Activated B cell treated with CpG ODN at 0.5 μM for 24 hours (primary cell): ENCODE measurements at places on chromosomes 3 and 15.

DNA sequence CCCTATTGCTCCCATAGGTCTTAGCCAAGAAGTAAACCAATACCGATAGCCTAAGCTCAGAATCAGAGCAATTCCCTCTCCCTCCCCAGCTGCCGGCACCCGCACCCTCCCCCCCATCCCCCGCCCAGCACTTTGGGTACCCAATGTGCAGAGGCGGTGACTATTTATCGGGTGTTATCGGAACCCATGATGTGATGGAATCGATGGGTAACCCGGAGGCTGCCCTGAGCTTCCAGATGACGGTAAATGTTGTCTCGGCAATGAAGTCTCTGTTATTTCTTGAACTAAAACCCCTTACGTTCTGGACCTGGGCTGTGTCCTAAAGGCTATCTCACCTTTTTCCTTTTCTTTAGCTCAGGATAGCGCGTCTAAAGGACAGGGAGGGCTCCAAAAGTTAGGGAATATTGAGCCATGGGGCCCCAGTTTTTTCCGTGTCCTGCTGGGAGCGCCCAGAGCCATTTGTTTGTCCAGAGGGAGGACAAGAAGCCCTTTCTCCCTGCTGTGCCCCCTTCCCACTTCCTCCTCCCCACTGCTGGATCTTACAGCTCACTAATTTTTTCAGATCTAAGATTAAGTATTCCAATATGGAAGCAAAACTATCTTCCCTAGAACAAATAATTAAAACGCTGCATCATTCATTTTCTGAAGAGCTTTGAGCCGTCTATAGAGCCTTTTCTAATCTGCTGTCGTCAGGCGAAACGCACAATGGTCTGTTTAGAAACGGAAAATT, 1.5 kb downstream of the SLITRK3 start:
- no peak overlapping the region for H3K27ac ChIP-seq
- no peaks in the 10 kb centered on the region for H3K36me3 ChIP-seq
- H3K4me1 ChIP-seq, result peaks cover 7% of the 10 kb centered on the region
- peaks cover 42% of the 10 kb centered on the region for H3K27me3 ChIP-seq
- no peak overlapping the region for H3K4me3 ChIP-seq

GRCh38 chr15:49620199-49620598, 419 bp downstream of the FAM227B start:
- no peak for DNase-seq
- H3K36me3 ChIP-seq, result peaks cover 21% of the 10 kb centered on the region
- H3K4me1 ChIP-seq, result peaks cover 31% of the 10 kb centered on the region
- no peaks in the 10 kb centered on the region for H3K27me3 ChIP-seq
- H3K27ac ChIP-seq, result peak overlapping the region; percentile 96
- peak overlapping the region; percentile 96 for H3K4me3 ChIP-seq

DNA sequence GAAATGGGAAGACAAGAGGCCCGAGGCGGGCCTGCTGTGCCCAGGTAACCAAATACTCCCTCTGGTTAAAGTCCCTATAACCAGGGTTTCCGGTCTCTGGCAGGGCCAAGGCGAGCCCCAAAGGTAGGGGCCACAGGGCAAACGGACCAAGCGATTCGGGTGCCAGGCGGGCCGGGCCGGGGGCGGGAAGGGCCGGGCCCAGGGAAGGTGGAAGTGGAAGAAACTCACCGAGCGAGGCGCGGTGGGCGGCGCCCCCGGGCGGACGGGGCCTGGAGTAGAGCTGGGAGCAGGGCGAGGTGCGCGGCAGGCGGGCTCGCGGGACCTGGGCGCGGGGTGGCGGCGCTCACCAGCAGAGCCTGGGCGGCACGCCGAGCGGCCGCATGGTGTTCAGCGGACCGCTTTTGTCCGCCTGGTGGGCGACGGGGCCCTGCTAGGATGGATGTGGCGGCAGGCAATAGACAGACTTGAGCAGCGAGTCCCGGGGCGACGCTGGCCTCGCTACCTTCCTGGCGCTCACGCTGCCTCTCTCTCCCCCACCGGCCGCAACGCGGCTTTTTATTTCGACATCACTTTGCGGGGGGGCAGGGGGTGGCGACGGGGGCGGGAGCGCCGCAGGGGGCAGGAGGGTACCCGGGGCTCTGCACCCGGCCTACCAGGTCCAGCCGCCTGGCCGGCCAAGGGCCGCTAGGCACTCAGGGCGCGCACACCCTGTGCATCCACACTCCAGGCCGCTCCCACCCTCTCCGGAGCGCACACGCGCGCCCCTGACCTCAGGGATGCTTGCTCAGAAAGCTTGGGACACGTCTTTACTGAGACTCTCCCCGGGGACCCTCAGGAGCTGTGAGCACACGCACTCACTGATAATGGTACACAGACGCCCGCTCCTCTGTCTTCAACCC, at the start of gene GATA2:
Gene GATA2, minus strand, starts transcription at position 531 of the 899 bp plus-strand sequence. CDS start 6,170 bp downstream, outside the sequence.
- H3K4me1 ChIP-seq, result peaks cover 38% of the 10 kb centered on the region
- H3K27ac ChIP-seq, result no peak within 1 kb of the TSS
- peaks cover 57% of the 10 kb centered on the region for H3K27me3 ChIP-seq
- peak; percentile 35 for DNase-seq
- no peaks in the 10 kb centered on the region for H3K36me3 ChIP-seq

GRCh38 chr3:170012683-170013400, 25.0 kb upstream of the GPR160 start:
- no peaks in the 10 kb centered on the region for H3K27me3 ChIP-seq
- no peak for DNase-seq
- H3K36me3 ChIP-seq, result no peaks in the 10 kb centered on the region
